ENCODE measurements at places on chromosomes 7 and 10.

- DNase-seq, result no peak
Measured at GRCh38 chr10:23630885-23631284, 192.0 kb downstream of the OTUD1 start.

GRCh38 chr10:88066319-88066718, 202.9 kb downstream of the PTEN start:
- DNase-seq, result no peak

DNA sequence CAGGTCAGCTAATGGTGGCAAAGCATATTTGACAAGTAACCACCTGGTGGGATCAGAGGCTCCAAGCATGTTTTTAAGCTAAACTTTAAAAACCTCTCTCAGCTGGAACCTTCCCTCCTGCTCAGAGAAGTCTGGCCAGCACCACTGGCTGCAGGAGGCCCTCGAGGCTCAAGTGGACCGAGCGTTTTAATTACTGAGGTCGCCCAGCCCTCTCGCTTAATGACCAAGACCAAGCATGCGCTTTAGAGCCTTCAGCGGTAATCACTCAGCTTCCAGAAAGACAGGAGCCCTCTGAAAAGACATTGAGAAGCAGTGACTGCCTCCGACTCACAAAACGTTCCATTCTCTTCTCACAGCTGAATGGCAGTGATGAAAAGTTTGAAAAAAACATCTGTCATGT, 383.4 kb upstream of the ADARB2 start:
- DNase-seq, result no peak

DNA sequence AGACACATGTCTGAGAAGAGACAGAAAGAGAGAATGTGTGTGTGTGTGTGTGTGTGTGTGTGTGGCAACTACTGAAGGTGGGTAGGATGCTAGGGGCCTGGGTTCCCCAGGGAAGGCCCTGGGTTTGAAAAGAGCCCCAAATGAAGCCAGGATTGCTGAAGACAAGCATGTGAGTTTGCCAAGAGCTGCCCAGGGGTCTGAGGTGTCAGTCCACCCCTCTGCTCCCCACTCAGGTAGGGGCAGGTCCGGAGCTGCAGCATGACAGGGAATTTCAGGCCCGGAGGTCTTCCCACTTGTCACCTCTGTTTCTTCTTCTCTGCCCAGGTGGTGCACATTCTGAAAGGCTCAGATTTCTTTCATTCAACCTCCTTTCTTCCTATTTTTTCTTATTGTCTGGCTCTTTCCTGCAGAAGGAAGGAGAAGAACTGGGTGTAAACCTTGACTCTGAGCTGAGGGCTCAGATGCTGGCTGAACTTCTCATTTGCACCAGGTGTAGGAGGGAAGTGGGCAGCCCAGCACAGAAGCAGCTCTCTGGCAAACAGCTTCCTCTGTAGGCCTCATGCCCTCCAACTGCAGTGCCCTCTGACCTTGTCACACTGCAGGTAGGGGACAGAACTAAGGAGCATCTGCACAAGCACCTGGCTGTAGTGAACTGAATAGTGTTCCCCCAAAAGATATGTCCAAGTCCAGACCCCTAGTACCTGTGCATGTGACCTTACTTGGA, 79.6 kb upstream of the LRRC4 start:
- peak; percentile 48 for DNase-seq

GRCh38 chr10:95236068-95236903, 42.2 kb downstream of the ACSM6 start:
- DNase-seq, result no peak
